Kidney capillary endothelial cell (primary cell): ENCODE measurements at places on chromosomes 6 and 20.

GRCh38 chr6:45584127-45584526 is 206.4 kb upstream of the SUPT3H start:
- DNase-seq, result no peak

DNA sequence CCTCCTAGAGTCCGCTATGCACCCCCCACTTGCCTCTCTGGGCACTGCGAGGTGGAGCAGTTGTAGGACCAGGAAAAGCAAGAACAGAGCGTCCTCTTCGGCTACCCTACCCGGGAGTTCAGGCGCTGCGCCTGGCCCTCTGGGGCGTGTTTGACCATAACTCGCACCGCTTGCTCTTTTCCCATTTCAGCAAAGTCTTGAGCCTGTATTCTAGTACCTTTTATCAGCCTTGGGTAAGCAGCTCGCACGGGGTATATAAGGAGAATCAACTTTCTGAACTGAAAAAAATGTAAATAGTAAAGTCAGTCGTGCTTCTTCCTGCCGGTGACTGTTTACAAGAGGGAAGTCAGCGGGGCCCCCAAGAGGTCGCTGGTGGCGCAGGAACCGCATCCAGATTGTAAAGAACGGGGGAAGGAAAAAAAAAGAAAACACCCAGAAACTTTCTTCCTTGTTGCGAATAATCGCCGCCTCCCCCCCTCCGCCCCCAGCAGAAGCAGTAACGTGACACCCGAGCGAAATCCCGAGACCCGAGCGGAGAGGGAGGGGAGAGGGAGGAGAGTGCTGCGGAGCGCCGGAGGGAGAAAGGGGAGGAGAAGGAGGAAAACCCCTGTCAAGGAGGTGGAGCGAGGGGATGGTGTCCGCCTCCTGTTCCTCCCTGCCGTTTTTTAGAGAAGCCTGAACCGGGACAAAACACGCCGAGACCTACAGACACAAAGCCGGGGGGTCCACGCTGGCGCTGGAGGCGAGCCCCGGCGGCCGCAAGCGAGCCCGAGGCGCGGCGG is at the start of gene UST:
UST (plus strand) TSS at position 668 of the 782 bp plus-strand sequence. CDS start 401 bp downstream, outside the sequence.
- DNase-seq, result peak; percentile 39

DNA sequence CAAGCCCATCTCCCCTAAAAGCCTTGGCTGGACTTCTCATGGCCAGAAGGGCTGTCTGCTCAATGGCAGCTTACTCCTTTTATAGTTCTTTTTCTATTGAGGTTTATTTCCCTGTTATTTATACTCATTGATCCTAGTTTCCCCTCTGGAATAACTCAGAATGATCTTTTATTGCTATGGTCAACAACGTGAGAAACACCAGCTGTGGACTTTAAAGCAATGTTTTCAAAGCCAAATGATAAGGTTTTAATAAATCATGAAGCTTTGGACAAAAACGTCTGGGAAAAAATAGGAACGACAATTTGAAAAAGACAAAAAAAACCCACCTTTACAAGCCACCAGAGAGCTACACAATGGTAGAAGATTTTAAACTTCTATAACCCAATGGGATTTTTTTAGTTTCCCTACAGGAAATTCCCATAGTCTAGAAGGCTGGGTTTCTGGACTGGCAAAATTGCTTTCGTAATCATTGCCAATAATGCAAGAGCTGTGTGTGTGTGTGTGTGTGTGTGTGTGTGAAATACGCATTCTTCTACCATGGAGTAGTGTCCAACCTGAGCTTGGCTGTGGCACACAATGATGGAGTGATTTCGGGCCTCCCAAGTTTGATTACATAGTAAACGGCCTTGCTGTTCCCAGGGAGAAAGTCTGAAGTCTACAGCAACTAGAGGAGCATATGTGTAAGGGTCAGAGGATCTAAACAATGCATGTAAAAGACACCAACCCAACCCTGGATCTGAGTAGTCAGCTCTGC is 396.0 kb downstream of the SYNE1 start:
- DNase-seq, result no peak

GRCh38 chr20:24777746-24778145 is 171.3 kb upstream of the CST7 start:
- no peak for DNase-seq

DNA sequence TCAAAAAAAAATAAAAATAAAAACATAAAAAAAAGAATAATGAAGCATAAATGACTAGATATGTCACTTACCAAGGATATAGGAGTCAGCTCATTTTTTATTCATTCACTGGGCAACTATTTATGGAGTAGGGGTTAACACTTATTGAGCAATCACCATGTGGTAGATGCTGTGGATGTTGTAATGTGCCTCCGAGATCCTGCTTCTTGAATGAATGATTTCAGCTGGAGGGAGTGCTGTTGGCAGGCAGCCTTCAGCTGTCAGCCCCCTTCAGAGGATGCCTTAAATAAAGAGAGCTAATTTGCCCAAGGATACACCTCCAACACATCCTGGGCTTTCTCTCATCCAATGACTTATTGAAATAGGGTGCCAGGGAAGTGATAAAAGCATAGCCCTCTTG is 229.5 kb upstream of the DTNBP1 start:
- DNase-seq, result no peak

DNA sequence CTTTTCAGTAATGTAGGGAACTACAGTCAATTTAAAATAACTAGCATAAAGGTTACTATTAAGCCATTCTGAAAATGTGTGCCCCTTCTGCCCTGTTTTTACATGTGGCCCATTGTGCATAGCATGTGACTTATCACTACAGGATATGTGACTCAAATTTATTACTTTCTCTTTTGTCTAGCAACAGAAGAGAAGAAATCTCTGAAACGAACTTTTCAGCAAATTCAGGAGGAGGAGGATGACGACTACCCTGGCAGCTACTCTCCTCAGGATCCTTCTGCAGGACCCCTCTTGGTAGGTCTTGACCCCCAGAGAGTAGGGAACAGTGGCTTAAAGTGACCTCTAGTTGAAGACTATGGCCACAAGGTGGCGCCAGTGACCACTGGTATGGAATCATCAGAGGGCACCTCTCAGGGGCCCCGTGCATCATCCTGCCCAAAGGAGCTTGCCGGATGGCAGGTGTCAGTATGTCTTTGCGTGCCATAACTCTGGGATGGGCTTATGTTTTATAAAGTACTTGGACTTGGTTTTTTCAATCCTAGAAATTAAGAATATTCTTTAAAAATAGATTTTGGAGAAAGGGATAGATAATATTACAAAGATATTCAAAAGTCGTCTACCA is 23.9 kb downstream of the RPRD1B start:
- DNase-seq, result peak; percentile 82

DNA sequence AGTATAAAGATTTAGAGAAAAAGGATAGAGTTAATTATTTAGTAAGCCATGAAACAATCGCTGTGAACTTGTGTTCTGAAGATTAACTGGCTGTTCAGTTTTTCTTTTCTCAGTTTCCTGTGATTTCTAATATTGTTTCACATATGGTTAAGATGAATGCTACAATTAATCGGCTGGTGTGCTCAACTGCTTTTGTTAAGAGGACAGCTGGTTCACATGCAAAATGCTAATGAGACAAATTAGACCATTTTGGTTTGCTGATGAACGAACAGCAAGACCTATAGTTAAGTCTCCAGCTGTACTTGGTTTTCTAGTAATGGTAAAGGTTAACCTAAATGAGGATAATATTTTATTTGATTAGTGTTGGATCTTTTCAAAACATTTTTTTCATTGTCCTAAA is 10.8 kb upstream of the NHSL1 start:
- DNase-seq, result no peak

- DNase-seq, result no peak
Observed at GRCh38 chr6:70846207-70846835, 110.5 kb downstream of the B3GAT2 start.

DNA sequence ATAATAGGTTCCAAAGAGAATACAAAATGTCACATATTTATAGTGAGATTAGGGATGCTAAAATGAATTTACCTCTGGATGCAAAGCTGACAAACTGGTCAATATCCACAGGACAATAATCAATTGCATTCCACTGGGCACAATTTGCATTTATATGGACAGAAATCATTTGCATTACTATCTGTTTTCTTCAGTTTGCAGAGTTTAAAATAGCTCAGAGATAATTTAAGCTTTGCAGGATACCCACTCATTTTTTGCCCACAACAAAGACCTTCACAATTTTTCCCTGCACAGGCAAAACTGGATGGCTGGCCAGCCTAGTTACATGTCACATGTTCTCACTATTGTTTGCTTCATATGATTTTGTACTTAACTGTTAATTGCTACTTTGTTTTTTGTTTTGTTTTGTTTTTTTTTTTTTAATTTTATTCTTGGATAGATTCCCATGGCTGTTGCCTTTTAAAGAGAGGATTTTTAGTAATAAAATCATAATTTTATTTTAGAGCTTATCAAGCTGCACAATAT is 483.5 kb downstream of the UTRN start:
- no peak for DNase-seq

GRCh38 chr20:36572701-36573102 is 695 bp upstream of the TGIF2 start:
- DNase-seq, result peak; percentile 24

- peak; percentile 25 for DNase-seq
Observed at GRCh38 chr20:25624500-25624939, 706 bp upstream of the NANP start.

- no peak for DNase-seq
Observed at GRCh38 chr6:558089-558488, 98.8 kb downstream of the HUS1B start.
